ENCODE measurements at places on chromosomes 4 and X. TPM values are rescaled to one million over a fixed set of nuclear protein-coding genes. Genes with fewer than 3 reads are reported as not detected.

Gene TDO2
- total RNA-seq: 0.64 TPM

Gene MMRN1
- total RNA-seq: not detected

Gene LIAS
- total RNA-seq: 11.6 TPM

Gene SPANXC
- not detected for total RNA-seq

Gene CLIC2
- total RNA-seq: 0.07 TPM

Gene STS
- total RNA-seq: 2.0 TPM

Gene USP17L19
- total RNA-seq: not detected

Gene MAGEC3
- total RNA-seq: not detected

Gene PDGFC
- total RNA-seq: 3.4 TPM

Data from A549 treated with dexamethasone at 1 μM for 4 hours (cell line).